ENCODE measurements at places on chromosomes 1 and 21.

- no peak for DNase-seq
Observed at GRCh38 chr1:162085991-162086390, 16.5 kb downstream of the NOS1AP start.

DNA sequence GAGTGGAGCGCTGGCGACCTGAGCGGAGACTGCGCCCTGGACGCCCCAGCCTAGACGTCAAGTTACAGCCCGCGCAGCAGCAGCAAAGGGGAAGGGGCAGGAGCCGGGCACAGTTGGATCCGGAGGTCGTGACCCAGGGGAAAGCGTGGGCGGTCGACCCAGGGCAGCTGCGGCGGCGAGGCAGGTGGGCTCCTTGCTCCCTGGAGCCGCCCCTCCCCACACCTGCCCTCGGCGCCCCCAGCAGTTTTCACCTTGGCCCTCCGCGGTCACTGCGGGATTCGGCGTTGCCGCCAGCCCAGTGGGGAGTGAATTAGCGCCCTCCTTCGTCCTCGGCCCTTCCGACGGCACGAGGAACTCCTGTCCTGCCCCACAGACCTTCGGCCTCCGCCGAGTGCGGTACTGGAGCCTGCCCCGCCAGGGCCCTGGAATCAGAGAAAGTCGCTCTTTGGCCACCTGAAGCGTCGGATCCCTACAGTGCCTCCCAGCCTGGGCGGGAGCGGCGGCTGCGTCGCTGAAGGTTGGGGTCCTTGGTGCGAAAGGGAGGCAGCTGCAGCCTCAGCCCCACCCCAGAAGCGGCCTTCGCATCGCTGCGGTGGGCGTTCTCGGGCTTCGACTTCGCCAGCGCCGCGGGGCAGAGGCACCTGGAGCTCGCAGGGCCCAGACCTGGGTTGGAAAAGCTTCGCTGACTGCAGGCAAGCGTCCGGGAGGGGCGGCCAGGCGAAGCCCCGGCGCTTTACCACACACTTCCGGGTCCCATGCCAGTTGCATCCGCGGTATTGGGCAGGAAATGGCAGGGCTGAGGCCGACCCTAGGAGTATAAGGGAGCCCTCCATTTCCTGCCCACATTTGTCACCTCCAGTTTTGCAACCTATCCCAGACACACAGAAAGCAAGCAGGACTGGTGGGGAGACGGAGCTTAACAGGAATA is 4.2 kb downstream of the TFAP2E start:
- DNase-seq = peak; percentile 75

GRCh38 chr1:165907256-165907857 is 79.9 kb downstream of the UCK2 start:
- peak; percentile 11 for DNase-seq

DNA sequence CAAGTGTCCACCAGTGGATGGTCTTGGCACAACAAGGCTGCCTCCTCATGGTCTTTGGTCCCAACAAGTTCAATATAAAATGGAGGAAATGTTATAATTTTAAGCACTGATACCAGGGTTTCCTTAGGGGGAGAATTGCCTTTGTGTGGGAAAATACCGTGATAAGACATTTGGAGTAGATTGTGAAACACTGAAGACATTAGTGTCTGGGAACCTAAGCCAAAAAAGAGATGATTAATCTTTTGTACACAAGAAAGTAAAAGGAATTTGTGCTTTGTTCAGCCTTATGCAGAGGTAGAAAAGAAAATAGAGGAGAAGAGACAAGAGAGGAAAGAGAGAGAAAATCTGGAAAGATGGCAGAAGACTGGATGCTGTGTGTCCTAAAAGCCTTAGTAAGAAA is 36.1 kb downstream of the ST6GALNAC3 start:
- DNase-seq = no peak

GRCh38 chr1:155086128-155086741 is 7.6 kb downstream of the EFNA3 start:
- DNase-seq = peak; percentile 90

GRCh38 chr1:73499671-73500070 is 698.3 kb downstream of the LRRIQ3 start:
- DNase-seq = no peak

DNA sequence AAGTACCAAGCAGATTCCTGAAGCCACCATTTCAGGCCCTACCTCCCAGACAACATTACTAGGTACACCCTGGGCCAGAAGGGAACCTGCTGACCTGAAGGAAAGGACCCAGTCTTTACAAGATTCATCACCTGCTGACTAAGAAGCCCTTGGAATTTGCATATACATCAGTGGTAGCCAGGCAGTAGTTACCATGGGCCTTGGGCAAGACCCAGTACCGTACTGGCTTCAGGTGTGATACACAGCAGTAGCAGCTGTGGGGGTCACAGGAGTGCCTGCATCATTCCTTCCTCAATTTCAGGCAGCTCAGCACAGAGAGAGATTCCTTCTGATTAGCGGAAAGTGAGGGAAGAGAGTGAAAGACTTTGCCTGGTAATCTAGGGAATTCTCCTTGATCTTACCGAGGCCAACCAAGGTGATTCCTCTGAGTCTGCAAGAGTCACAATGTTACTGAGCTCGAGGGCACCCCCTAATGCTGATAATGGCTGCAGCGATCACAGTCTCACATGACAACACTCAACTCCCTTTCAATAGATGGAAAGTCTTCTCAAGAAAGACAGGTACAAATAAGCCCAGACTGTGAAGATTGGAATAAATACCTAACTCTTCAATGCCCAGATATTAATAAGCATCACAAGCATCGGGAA is 22.0 kb upstream of the UHMK1 start:
- no peak for DNase-seq

DNA sequence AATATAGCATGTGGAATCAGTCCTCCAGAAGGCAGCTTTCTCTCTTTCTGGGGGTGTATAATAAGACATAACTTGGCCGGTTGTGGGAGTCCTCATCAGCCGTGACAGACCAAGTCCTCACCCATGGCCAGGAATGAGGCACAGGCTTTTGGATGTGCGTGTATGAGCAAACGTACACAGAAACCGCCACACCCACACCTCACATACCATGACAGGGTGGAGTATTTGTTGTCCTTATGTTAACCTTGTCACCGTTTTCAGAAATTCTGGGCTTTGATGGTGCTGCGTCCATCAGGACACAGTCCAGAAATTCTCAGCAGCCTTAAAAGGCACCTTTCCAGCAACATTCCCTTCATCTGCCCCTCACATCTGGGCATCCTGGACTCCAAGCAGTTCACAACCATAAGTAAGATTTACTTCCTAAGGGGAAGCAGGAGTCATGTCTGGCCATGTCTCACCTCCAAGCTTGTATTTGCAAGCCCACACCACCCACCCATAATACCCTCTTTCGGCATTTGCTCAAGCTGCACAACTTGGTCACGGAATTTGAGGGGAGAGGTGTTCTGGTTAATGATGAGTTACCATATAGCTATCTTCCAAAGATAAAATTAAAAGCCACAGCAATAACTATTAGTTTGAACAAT is 12.4 kb downstream of the C1orf116 start:
- DNase-seq = peak; percentile 93

GRCh38 chr1:110619412-110620249 is 13.5 kb upstream of the KCNA2 start:
- DNase-seq = peak; percentile 84

GRCh38 chr1:235775246-235775860 is 91.4 kb downstream of the LYST start:
- DNase-seq = no peak

GRCh38 chr1:64469116-64469976 is 583 bp upstream of the CACHD1 start:
- DNase-seq = peak; percentile 63

DNA sequence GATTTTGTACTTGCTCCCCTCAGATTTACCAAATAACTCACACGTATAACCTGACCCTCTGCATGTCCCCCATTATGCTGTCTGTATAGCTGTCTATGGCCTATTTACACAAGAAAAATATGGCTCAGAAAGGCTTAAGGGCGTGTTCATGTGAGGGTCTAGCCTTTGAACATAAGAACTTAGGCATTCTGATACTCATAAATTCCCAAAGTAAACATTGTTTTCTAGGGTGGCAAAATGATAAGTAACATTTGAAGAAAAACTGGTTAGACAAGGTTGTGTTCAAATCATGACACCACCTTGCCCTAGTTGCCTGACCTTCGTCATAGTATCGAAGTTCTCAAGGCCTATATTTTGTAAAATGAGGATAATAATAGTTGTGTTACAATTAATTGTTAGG is 394.6 kb downstream of the LRRIQ3 start:
- DNase-seq = no peak

- DNase-seq = no peak
Observed at GRCh38 chr1:118081387-118081786, 103.6 kb downstream of the SPAG17 start.

DNA sequence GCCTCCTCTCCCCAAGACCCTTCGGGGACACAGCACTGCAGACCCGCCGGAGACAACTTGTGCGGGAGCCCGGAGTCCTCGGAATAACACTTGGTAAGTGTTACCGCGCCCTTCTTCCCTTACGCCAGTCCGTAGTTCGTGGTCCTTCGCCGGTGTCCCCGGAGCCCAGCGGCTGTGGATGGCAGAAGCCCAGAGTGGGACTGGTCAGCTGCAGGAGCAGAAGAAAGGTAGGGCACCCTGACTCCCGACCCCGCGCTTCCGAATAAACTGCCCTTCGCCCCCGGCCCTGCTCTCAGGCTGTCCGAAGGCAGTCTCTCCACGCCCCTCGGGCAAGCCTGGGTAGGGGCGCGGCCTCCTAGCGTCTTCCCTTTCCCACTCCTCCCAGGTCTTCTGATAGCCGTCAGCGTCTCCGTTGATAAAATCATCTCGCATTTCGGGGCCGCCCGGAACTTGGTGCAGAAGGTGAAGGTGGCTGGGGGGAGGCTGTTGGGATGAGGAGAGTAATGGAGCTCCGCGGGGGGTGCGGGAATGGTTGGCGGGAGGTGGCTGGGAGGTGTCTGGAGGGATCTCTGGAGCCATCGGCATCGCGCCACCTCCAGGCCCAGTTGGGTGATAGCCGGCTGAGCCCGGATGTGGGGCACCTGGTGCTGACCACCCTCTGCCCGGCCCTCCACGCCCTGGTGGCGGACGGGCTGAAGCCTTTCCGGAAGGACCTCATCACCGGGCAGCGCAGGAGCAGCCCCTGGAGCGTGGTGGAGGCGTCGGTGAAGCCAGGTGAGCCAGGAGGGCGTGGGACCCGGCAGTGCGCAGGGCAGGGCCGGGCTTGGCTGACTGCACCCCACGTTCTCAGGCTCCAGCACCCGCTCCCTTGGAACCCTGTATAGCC is 4.3 kb downstream of the RUSC1 start:
- peak; percentile 85 for DNase-seq

DNA sequence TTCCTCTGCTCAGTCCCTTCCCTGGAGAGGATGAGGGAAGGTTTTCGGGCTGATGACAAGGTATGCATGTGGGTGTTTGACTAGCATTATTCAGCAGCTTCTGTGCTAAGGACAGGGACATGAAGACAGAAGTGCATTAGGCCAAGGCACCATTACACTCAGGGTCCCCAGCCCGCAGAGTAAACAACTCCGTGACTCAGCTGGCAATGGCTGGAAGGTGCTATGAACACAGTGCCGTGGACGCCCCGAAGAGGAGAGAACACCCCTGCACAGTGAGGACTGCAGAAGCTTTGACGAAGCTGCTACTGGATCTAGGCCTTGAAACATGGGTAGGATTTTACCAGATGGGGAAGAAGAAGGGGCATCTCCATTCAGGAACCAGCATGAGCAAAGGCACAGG is 13.7 kb upstream of the EPS8L3 start:
- DNase-seq = no peak

GRCh38 chr1:194159941-194160340 is 973.5 kb upstream of the B3GALT2 start:
- DNase-seq = no peak
